Activated naive CD4-positive, alpha-beta T cell (primary cell): ENCODE measurements at places on chromosomes 5 and 9.

- DNase-seq: no peak
These were observed 19.9 kb upstream of the HMHB1 start for GRCh38 chr5:143791848-143792731.

DNA sequence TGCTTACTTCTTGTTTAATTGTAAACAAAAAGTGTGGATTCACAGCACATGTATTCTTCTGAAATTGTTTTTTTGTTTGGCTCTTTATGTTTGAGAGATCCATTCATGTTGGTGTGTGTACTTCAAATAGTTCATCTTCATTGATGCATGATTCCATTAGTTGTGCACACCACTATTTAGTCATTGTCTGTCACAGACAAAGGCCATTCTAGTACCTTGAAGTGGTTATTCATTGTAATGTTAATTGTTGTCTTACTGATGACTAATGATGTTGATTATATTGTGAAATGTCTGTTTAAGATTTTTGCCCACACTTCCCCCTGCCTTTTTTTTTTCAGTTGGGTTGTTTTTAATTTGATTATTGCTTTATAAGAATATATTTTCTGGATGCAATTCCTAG, 391.3 kb downstream of the DIRAS2 start:
- no peak for DNase-seq

- no peak for DNase-seq
These were observed 14.6 kb downstream of the FOXD1 start for GRCh38 chr5:73433982-73434342.

DNA sequence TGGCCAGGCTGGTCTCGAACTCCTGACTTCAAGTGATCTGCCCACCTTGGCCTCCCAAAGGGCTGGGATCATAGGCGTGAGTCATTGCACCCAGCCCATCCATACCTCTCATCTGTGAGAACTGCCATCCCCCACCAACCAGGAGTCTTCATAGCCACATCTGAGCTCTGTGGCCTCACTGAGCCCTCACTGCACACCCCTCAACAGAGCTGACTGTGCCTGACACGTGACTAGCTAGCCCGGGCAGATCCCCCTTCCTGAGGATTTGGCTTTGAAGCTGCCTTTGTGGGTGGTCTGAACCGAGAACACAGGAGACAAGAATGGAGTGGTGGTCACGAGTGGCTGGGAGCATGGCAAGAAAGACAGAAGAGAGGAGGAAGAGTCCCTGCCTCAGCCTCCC, 15.6 kb downstream of the AK8 start:
- DNase-seq: no peak

DNA sequence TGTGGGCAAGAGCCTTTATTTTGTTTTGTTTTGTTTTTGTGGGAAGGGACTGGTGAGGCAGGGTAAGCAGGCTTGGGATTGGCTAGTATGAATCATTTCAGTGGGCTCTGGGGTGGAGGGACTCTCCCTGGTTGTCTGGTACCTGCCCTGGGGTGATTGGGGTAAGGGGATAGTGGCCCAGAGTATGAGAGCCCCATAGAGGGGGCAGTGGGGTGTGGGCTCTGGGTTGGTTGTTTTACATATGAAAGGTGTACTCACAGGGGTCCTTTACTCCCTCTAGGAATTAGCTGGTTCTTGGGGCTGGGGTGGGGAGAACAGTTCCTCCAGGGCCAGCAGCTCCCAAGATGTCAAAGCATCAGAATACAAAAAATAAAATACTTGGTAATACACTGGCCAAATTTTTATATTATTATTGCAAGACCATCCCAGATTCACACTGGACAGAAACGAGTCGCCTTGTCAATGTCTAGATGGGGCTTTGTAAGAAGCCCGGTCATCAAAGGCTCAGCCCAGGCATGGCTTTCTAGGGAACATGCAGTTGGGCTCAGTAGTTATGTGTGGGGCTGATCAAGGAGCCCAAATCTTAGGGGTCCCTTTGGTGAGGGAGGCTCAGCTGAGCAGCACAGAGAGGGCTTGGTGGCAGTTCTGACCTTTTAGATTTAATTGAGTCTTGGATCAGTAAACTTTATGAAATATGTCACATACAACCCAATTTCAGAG, 190.5 kb downstream of the NXNL2 start:
- DNase-seq: no peak

GRCh38 chr9:124208571-124208970, 49.2 kb upstream of the NEK6 start:
- DNase-seq: no peak

- DNase-seq: no peak
These were observed 225.9 kb downstream of the RFX3 start for GRCh38 chr9:3299872-3300271.

GRCh38 chr5:73303148-73304079, 130.4 kb downstream of the TMEM174 start:
- DNase-seq: no peak

- DNase-seq: no peak
These were observed 35.7 kb downstream of the LHX2 start for GRCh38 chr9:124047251-124047672.

GRCh38 chr5:62938927-62939326, 360.3 kb downstream of the LRRC70 start:
- no peak for DNase-seq
